ENCODE measurements at places on chromosomes 5 and 9. TPM values are rescaled to one million over a fixed set of nuclear protein-coding genes. Genes with fewer than 3 reads are reported as not detected.

GABRP gene
- total RNA-seq, result not detected

RNF208 gene
- 1.5 TPM for total RNA-seq

CSNK1G3 gene
- 53.2 TPM for total RNA-seq

PDE6A gene
- total RNA-seq, result not detected

SMIM33 gene
- total RNA-seq, result not detected

ZNF883 gene
- 0.99 TPM for total RNA-seq

PCDHB16 gene
- total RNA-seq, result 3.3 TPM

HAVCR2 gene
- 12.8 TPM for total RNA-seq

DMRT3 gene
- total RNA-seq, result not detected

SPATA31E1 gene
- total RNA-seq, result not detected

GRCh38 chr9:77495834-77496671 lies 152.1 kb downstream of the GNA14 start:
- H3K27me3 ChIP-seq, result no peaks in the 10 kb centered on the region
- H3K27ac ChIP-seq, result no peak overlapping the region
- H3K4me3 ChIP-seq, result no peak overlapping the region
- H3K4me1 ChIP-seq, result peaks cover 3% of the 10 kb centered on the region

DNA sequence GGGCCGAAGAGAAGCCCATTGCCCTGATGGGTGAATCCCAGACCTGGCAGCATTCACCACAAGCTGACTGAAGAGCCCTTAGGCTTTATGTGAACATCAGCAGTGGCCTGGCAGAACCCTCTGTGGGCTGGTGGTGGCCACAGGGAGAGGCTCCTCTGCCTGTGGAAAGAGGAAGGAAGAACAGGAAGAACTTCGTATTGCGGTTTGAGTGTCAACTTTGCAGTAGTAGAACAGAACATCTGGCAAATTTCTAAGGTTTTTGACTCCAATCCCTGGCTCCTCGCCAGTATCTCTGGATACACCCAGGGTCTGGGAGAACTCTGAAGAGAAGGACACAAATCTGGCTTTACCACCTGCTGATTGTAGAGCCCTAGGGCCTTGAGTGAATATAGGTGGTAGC lies 356.4 kb upstream of the GRAMD2B start:
- DNase-seq, result no peak
- no peak overlapping the region for H3K27ac ChIP-seq
- H3K4me3 ChIP-seq, result no peak overlapping the region
- H3K27me3 ChIP-seq, result no peaks in the 10 kb centered on the region
- H3K4me1 ChIP-seq, result no peaks in the 10 kb centered on the region

DNA sequence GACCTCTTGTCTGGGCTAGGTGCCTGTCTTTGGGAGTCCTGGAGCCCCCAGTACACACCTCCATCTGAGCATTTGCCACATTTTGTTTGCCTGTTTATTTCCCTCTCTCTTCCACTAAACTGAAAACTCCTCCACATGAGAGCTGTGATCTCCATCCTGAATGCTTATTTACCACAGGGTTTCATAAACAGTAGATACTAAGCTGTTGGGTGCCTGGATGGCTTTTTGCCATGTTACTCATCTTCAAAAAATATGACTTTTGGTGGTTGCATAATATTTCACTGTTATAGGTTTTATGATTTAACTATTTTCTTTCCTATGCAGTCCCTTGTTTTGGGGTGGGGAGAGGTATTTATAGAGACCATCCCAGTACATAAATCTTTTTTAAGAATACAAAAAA lies 99.6 kb downstream of the APBA1 start:
- no peaks in the 10 kb centered on the region for H3K27me3 ChIP-seq
- DNase-seq, result no peak
- H3K27ac ChIP-seq, result no peak overlapping the region
- no peak overlapping the region for H3K4me3 ChIP-seq

- peaks cover 57% of the 10 kb centered on the region for H3K4me1 ChIP-seq
- H3K36me3 ChIP-seq, result no peaks in the 10 kb centered on the region
- no peak for DNase-seq
- no peaks in the 10 kb centered on the region for H3K27me3 ChIP-seq
- H3K27ac ChIP-seq, result peak overlapping the region; percentile 91
Measured at GRCh38 chr9:130835441-130836298, 616 bp downstream of the ABL1 start.

- no peaks in the 10 kb centered on the region for H3K4me1 ChIP-seq
- no peak overlapping the region for H3K27ac ChIP-seq
- no peaks in the 10 kb centered on the region for H3K27me3 ChIP-seq
- DNase-seq, result no peak
- H3K4me3 ChIP-seq, result no peak overlapping the region
Measured at GRCh38 chr5:87151547-87151946, 116.1 kb upstream of the RASA1 start.

DNA sequence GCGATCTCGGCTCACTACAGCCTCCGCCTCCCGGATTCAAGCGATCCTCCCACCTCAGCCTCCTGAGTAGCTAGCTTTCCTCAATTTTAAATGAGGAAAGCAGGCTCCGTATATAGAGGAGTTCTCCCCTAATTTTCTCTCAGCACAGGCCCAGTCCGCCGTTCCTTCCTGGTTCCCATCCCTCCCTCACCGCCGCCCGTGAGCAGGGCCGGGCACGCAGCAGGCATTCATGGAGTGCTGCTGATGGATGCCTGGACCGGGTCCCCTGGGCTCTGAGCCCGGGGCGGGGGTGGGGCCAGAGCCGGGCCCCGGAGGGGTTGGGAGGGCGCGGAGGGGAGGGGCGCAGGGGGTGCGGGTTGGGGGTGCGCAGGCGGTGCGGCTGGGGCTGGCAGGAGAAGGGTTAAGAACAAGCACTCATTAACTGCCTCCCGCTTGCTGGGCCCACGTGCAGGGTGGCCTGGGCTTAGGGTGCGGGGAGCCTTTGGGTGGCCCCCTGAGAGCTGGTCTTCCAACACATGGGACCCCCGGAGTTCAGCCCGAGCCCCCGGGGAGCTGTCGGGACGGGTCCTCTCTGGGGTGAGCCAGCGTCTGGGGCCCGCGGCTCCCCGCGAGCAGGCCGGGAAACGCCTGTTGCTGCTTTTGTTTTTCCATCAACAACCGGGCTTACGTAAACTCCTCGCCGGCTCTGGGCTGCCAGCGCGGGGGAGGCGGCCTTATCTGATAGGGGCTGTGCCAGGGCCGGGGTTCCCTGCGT lies 33.7 kb downstream of the LHX2 start:
- no peak for DNase-seq
- peaks cover 22% of the 10 kb centered on the region for H3K27me3 ChIP-seq
- H3K27ac ChIP-seq, result no peak overlapping the region
- no peaks in the 10 kb centered on the region for H3K36me3 ChIP-seq
- H3K4me1 ChIP-seq, result peaks cover 32% of the 10 kb centered on the region
- peak overlapping the region; percentile 63 for H3K4me3 ChIP-seq

- H3K27ac ChIP-seq, result no peak overlapping the region
- no peaks in the 10 kb centered on the region for H3K27me3 ChIP-seq
- H3K4me3 ChIP-seq, result no peak overlapping the region
- no peak for DNase-seq
- H3K4me1 ChIP-seq, result no peaks in the 10 kb centered on the region
Measured at GRCh38 chr5:110768138-110768860, 29.5 kb downstream of the SLC25A46 start.

- no peaks in the 10 kb centered on the region for H3K36me3 ChIP-seq
- no peak overlapping the region for H3K4me3 ChIP-seq
- H3K27ac ChIP-seq, result no peak overlapping the region
- no peaks in the 10 kb centered on the region for H3K4me1 ChIP-seq
Measured at GRCh38 chr5:16628376-16628775, 11.6 kb upstream of the RETREG1 start.

- no peak for DNase-seq
- H3K27ac ChIP-seq, result no peak overlapping the region
- H3K4me3 ChIP-seq, result no peak overlapping the region
- no peaks in the 10 kb centered on the region for H3K27me3 ChIP-seq
- peaks cover 17% of the 10 kb centered on the region for H3K4me1 ChIP-seq
Measured at GRCh38 chr9:112028242-112029221, 131.9 kb downstream of the UGCG start.

DNA sequence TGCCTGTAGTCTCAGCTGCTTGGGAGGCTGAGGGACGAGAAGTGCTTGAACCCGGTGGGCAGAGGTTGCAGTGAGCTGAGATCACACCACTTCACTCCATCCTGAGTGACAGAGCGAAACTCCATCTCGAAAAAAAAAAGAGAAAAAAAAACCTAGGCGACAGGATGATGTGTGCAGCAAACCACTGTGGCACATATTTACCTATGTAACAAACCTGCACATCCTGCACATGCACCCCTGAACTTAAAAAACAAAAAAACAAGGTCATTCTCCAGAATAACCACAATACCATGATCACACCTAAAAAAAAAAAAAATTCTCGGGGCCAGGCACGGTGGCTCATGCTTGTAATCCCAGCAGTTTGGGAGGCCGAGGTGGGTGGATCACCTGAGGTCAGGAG lies 7.5 kb upstream of the DOLPP1 start:
- H3K27me3 ChIP-seq, result no peaks in the 10 kb centered on the region
- peaks cover 30% of the 10 kb centered on the region for H3K36me3 ChIP-seq
- DNase-seq, result no peak
- H3K4me3 ChIP-seq, result no peak overlapping the region
- H3K4me1 ChIP-seq, result no peaks in the 10 kb centered on the region
- H3K27ac ChIP-seq, result no peak overlapping the region

- no peaks in the 10 kb centered on the region for H3K4me1 ChIP-seq
- H3K27me3 ChIP-seq, result no peaks in the 10 kb centered on the region
- H3K36me3 ChIP-seq, result no peaks in the 10 kb centered on the region
- H3K27ac ChIP-seq, result no peak overlapping the region
- no peak for DNase-seq
- H3K4me3 ChIP-seq, result no peak overlapping the region
Measured at GRCh38 chr9:76911971-76912370, 6.1 kb upstream of the PRUNE2 start.

GRCh38 chr9:137550231-137550621 lies at the start of gene PNPLA7:
Gene PNPLA7, minus strand, starts transcription at chr9:137550402. Its CDS starts 205 bp downstream, at chr9:137550197.
- peak within 1 kb of the TSS; percentile 98 for H3K4me3 ChIP-seq
- H3K36me3 ChIP-seq, result peaks cover 14% of the 10 kb centered on the region
- peak within 1 kb of the TSS; percentile 95 for H3K27ac ChIP-seq
- DNase-seq, result peak; percentile 95

DNA sequence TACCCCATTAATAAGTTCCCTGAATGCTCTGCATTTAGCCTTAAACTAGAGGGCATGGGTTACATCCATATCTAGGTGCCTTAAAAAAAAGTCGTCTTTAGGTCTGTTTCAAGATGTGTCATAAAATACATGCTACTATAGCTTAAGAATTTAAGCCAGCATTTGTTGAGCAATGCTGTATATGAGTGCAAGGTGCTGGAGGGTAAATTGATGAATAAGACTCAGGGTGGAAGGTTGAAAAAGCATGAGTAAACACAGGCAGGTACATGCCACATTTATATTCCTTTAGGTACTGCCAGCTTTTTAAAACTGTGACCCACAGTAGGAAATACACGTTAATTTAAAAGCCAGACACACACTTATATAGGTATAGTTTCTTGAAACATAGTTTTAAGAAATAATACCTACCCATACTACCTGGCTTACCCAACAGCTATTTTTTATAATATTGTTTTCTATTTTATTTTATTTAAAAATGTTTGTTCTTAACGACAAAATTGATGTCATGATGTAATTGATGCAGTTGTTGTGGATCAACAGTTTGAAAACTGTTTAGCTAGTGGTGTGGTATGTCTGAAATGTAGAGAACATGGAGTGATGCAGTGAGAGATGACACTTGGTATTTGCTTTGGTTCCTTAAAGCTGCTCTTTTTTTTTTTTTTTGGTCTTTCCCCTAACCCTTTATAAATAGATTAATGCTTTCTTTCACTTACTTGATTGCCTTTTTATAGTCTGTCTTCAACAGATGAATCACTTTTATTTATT lies 3.9 kb downstream of the HMGCR start:
- peaks cover 12% of the 10 kb centered on the region for H3K4me1 ChIP-seq
- peaks cover 4% of the 10 kb centered on the region for H3K36me3 ChIP-seq
- H3K27me3 ChIP-seq, result no peaks in the 10 kb centered on the region
- H3K27ac ChIP-seq, result no peak overlapping the region
- DNase-seq, result no peak

DNA sequence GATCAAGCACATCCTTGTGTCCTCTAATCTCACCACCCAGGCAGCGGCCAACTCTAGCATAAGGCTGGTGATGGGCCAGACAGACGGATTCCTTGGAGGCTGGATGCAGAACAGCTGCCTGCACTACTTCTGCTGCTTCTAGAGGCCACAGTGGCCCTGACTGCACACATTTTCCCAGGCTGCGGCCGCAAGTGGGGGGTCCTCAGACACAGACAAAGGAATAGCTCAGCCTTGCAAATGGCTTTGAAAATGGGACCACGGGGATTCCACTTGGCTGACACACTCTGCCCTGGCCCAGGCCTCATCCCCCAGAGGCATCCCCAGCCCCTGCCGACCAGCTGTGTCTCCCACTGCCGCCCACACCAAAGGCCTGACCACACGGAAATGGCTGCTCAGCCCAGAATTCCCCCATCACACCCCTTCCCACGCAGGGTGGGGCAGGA lies 540.8 kb downstream of the BNC2 start:
- DNase-seq, result no peak
- no peak overlapping the region for H3K27ac ChIP-seq

GRCh38 chr5:170597109-170597751 lies 93.4 kb downstream of the KCNIP1 start:
- peaks cover 5% of the 10 kb centered on the region for H3K4me1 ChIP-seq
- DNase-seq, result no peak
- no peaks in the 10 kb centered on the region for H3K36me3 ChIP-seq
- no peaks in the 10 kb centered on the region for H3K27me3 ChIP-seq
- H3K4me3 ChIP-seq, result no peak overlapping the region

- peak overlapping the region; percentile 96 for H3K27ac ChIP-seq
- H3K36me3 ChIP-seq, result no peaks in the 10 kb centered on the region
- DNase-seq, result no peak
- peak overlapping the region; percentile 78 for H3K4me3 ChIP-seq
- H3K4me1 ChIP-seq, result peaks cover 33% of the 10 kb centered on the region
- H3K27me3 ChIP-seq, result no peaks in the 10 kb centered on the region
Measured at GRCh38 chr5:80408484-80409366, 861 bp downstream of the ZFYVE16 start.

DNA sequence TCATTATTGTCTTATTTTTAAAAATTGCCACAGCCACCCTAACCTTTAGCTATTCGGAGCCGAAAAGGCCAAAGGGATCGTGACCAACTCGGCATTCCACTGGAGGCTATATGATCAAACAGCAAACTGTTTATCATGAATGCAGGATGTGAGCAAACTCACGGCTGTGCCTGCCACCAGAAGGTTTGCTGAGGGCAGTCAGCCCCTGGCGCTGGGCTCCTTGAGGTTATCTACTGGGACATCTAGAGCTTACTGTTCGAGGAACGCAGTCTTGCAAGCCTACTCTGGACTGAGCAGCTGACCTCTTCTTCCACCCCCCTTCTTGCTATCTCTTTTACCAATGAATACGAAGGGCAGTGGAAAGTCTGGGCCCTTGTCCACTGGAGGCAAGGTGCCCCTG lies 231.5 kb upstream of the TARS1 start:
- no peaks in the 10 kb centered on the region for H3K27me3 ChIP-seq
- no peaks in the 10 kb centered on the region for H3K36me3 ChIP-seq
- peaks cover 10% of the 10 kb centered on the region for H3K4me1 ChIP-seq
- no peak overlapping the region for H3K4me3 ChIP-seq
- H3K27ac ChIP-seq, result no peak overlapping the region
